ENCODE measurements at places on chromosomes 4 and X.

DNA sequence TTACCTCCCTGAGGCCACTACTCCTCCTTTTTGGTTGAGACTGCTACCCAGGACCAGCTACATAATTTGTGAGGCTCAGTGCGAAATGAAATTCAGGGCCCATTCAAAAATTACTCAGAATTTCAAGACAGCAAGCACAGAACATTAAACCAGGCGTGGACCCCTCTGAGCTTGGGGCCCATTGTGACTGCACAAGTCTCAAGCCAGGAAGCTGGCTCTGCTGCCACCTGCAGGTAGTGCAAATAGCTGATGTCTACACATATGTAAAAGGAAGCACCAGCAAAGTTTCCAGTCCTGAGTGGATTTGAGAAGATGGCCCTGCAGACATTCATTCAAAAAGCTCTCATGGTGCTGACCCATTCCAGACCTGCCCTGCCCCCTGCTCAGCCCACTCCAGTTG is 213.4 kb upstream of the LNX1 start:
- DNase-seq = peak; percentile 78

GRCh38 chrX:13598877-13599276 is 29.5 kb downstream of the EGFL6 start:
- peak; percentile 1 for DNase-seq

DNA sequence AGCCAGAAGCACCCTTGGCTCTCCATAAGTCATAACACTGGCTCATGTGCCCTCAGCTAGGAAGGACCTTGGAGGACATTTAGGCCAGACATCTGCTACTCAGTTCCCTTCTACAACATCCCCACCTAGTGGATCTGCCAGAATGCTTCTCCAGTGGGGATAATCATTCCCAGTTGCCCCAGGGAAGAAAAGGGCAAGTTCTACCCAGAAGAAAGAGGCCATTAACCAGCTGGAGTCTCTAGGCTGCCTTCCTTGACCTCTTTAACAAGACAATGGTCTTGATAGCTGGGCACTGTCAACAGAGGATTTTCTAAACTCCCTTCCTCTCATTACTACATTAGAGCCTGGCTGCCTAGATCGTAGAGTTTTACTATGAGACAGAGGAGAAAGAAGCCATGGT is 42.0 kb downstream of the LGI2 start:
- DNase-seq = peak; percentile 83

DNA sequence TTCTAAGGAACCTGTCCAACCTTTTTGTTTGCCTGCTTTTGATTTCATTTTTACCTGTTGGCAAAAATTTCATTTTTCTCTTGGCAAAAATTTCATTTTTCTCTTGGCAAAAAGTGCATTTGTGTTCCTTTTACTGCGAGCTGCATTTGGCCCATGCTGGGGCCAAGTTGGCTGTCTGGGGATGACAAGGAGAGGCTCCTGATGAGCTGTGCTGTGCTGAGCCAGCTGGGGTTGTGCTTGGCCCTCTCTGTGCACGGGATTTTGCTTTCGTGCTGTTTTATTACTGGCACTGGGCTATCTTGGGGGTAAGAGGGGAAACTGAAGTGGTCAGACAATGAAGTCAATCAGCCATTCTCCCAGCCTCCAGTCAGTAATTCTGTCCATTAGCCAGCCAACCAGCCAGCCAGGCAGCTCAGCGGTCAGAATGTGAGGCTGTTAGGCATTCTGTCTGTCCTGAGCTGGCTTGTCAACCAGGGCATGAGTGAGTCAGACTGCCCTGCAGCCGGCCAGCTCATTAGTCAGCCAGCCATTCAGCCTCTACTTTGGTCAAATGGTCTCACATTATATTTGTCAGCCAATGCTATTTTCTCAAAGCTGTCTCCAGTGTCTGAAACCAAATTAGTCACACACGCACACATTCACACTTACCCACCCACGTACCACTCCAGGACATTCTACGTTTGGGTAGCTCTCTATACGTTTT is 56.9 kb upstream of the PRPS1 start:
- peak; percentile 4 for DNase-seq

DNA sequence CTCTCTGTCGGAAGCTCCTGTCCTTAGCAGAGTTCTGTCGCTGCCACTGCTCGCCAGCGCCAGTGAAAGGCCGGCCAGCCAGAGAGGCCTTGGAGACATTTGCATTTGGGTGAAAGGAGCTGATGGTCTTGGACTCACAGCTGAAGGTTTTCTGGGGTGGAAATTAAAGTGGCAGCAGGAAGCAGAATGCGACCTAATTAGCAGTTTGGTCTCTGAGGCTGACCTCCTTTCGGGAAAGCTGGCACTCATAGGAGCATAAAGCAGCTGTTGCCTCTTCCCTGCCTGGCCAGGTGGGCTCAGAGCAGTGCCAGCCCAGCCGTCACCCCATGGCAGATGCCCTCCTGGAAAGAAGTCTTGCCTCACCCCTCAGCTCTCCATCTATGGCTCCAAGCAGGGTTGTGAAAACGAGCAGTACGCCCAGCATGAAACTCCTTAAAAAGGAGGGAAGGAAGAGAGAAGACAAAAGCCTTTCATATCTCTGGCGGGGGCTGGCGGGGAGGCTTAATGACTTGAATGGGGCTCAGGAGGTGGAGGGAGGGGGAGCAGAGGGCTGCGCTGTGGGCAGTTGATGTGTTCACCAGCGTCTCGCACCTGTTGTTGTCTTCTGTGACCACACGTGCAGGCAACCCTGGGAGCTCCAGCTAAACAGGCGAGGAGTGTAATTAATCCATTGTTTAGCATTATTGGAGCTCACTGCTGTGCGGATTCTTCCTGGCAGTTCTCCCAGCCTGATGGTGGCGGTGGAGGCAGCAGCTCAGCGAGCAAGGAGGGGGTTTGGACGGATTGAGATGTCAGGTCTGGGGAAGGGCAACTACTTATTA is 264.0 kb downstream of the MID1IP1 start:
- no peak for DNase-seq

DNA sequence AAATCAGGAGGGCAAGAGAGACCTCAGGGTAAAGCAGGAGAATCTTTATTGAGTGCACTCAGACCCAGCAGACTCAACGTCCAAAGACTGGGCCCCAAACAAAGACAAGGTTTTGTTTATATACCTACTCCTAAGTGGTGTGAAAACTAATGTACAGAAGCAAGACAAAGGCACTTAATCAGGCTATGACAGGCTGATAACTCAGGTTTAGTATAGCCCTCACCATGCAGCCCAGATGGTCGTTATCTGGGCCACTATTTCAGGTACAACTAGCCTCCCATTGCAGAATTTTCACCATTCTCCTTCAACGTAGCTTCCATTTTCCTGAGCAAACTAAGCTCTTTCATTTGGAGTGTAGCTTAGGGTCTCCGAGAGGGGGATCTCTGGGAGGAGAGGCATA is 36.9 kb downstream of the SULT1E1 start:
- no peak for DNase-seq

DNA sequence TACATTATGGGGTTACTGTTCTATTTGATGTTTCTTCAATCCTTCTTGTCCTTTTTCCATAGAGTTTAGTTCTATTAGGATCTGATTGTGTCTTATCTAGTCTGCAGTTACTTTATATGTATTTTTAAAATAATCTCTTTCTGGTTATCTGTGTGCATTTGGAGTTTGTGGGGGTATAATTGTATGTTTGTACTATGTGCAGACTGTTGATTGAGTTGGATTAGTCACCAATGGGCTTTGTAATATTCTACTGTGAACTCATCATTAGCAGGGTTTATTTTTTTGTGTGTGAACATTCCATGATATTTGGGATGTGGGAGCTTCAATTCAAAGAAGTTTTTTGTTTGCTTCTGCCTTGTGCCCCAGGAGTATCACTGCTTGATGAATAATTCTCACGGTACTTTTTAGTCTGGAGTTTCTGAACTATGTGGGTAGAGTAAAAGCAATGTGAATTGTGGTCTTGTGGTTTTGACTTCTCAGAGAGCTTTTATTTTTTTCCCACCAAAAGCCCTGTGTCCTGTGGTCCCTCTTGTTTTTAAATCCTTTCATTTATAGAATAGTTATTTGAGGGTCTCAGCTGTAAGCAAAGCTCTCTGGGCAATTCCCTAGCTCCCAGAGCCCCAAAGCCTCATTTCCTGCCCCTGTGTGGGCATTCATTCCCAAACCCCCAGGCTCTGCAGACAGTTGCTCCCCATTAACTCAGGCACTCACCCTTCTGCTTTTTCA is 127.8 kb downstream of the PHKA2 start:
- DNase-seq = no peak

DNA sequence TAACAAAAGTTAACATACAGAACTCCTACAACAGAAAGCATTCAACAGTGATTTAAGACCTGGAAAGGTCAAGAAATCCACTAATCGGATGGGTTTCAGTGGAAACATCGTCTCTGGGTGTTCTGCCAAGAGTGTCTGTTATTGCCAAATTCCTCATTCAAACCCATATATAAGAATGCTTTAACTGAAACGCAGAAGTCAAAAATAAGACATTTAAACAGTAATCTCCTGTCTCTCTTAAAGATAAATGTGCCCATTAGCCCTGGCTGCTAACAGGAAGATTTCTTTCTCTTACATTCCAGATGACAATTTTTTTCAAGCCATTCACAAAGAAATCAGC is 31.5 kb downstream of the DCTD start:
- no peak for DNase-seq

- DNase-seq = no peak
Measured at GRCh38 chrX:31099536-31100090, 27.8 kb upstream of the FTHL17 start.

DNA sequence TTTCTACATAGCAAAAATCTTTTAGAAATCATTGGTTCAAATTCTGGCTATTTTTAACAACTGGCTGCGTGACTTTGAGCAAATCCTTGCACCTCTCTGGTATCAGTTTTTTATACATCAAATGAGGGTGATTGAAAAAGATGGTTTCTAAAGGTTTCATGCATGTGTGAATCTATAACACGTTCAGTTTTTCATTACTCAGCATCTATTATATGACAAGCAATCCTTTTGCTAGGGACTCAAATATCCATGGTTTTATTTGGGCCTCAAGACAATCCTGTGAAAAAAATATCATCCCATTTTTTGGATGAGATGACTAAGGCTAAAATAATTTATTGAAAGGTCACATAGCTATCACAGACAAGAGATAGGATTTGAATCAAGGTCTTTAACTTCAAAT is 884 bp downstream of the HEPH start:
- DNase-seq = no peak

DNA sequence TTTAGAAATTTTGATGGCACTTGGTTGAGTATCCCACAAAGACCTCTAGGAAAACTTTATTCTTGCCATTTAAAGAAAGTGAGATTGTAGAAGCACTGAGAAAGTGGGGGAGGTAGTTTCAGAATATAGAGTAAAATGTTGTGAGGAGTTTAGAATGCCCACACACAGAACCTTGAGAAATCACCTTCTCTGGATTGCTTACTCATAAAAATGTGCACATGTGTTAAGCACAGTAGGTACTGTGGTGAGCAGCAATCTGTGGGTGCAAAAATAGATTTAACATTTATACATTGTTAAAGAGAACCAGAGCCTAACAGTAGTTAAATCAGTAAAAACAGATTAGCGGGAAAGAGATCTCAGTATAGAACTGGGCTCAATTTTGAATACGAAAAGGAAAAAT is 201.2 kb upstream of the NWD2 start:
- DNase-seq = no peak

- no peak for DNase-seq
Measured at GRCh38 chrX:10884246-10884645, 226.9 kb upstream of the HCCS start.

DNA sequence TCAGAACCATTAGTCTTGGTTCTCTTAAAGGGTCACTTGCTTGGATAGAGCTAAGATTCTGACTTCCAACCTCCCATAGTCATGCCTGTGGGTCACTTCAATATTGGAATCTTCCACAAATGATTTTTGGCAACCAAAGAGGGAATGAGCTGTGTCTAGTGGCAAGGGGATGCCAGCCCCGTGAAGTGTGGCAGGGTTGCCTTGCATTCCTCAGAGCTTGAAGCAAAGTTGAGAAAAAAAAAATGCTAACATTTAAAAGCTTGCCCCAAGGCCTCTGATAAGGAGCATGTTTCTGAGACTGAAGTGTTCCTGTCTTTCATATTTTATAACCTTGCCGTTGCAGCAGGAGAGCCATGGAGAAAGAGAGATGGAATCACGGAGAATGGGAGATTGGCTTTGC is 120.2 kb downstream of the PAPSS1 start:
- DNase-seq = no peak

DNA sequence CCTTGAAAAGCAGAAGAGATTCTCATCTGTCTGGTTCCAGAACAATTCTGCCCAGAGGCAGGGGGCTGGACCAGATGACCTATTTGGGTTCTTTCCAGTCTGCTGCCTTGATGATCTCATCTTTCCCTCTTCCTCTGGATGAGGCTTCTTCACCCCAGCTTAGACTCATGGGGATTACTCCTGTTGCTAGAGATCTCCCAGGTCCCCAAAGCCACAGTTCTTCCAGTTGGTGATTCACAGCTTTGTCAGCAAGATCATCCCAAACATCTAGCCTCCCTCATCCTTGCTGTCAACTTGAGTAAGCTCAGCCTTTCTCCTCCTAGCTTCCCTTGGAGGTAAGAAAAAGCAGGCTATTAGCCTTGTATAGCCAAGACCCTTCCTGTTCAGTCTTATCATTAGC is 64.2 kb upstream of the PJA1 start:
- DNase-seq = no peak

DNA sequence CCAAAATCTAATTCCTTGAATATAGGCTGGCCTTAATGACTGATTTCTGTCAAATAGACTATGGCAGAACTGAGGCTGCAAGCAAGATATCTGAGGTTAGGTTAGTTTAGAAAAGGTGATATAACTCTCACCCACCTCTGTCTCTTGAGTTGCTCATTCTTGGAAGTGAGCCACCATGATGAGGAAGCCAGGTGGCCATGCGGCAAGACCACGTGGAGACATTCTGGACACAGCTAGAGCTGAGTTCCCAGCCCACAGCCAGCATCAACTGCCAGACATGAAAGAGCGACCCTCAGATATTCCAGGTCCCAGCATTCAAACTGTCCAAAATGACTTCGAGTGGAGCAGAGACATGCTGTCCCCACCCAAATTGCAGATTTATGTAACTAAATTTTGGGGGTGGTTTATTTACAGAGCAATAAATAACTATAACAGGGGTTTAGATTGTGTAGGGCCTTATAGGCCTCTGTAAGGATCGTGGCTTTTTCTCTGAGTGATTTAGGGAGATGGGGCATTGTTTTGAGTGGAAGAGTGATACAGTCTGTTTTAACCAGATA is 33.7 kb downstream of the USP53 start:
- DNase-seq = no peak

Data from DMS53 (cell line).